Tibial nerve (tissue), 4 donors: ENCODE measurements at places on chromosomes 2 and 18.

GRCh38 chr18:46428368-46428767 lies 228.7 kb downstream of the LOXHD1 start:
- DNase-seq: no peak

DNA sequence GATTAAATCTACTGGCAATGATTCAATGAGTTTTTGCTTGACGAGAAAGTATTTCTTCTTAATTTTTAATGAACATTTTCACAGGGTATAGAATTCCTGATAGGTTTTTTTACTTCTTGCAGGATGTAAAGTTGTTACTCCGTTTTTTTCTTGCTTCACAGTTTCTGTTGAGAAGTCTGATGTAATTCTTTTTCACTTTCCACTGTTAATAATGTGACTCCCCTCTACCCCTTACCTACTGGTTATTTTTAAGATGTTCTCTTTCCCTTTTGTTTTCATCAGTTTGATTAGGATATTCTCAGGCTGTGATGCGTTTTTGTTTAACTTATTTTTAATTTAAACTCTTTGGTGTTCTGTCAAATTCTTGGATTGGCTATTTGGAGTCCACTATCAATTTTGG lies 933.9 kb upstream of the PIK3C3 start:
- DNase-seq: no peak

DNA sequence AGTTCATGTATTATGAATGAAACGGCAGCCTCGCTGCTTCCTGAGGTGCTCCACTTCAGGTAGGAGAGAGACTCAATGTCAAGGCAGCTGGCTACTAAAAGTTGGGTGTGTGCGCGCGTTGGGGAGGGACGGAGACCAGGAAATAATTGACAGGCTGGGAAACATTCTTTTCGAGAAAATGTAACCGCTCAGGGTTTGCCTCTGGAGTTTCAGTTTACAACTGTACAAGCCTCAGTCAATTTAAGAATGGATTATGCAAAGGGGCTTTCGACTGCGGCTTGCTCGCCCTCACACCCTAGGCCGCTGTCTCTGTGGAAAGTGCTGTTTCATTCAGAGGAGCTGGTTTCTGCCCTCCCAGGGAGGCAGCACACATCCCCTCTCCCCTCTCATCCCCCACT lies 4.4 kb upstream of the SPRED2 start:
- DNase-seq: no peak

DNA sequence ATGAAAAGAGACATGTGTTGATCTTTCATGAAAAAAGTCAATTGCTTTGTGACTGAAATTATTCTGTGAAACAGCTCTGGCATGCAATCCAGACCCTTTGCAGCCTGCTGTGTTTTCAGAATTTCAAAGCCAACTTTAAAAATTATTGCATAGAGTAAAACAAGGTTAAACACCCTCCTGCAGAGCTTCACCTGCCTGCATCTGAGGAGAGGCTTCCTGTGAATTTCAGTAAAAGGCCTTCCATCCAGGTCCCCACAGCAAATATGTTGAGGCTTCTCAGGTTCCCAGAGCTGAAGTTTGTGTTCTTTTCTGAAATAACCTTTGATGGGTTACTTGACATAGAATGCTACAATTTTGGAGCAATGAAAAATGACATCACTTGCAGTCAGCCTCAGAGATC lies 4.1 kb downstream of the XIRP2 start:
- no peak for DNase-seq

- DNase-seq: no peak
These were observed 101.9 kb upstream of the NRP2 start for GRCh38 chr2:205580212-205580987.

- no peak for DNase-seq
These were observed 92.4 kb downstream of the GLI2 start for GRCh38 chr2:120828066-120828465.
